ENCODE measurements at places on chromosomes 7 and 10.

- H3K36me3 ChIP-seq = no peaks in the 10 kb centered on the region
- no peak for DNase-seq
- no peak overlapping the region for H3K27ac ChIP-seq
- no peaks in the 10 kb centered on the region for H3K4me1 ChIP-seq
- H3K4me3 ChIP-seq = no peak overlapping the region
These were observed 12.3 kb downstream of the CNPY1 start for GRCh38 chr7:155533827-155534690.

GRCh38 chr7:95595746-95596197 is 544 bp downstream of the PDK4 start:
- no peaks in the 10 kb centered on the region for H3K36me3 ChIP-seq
- peaks cover 32% of the 10 kb centered on the region for H3K27me3 ChIP-seq
- H3K4me3 ChIP-seq = peak overlapping the region; percentile 24
- no peak for DNase-seq

GRCh38 chr7:79820387-79820786 is 314.2 kb upstream of the GNAI1 start:
- H3K27me3 ChIP-seq = no peaks in the 10 kb centered on the region
- H3K4me1 ChIP-seq = no peaks in the 10 kb centered on the region
- no peak for DNase-seq

GRCh38 chr7:105808703-105809590 is 67.5 kb downstream of the ATXN7L1 start:
- DNase-seq = no peak
- no peaks in the 10 kb centered on the region for H3K27me3 ChIP-seq
- H3K4me3 ChIP-seq = no peak overlapping the region
- H3K4me1 ChIP-seq = peaks cover 31% of the 10 kb centered on the region
- peak overlapping the region; percentile 36 for H3K27ac ChIP-seq
- H3K36me3 ChIP-seq = no peaks in the 10 kb centered on the region

DNA sequence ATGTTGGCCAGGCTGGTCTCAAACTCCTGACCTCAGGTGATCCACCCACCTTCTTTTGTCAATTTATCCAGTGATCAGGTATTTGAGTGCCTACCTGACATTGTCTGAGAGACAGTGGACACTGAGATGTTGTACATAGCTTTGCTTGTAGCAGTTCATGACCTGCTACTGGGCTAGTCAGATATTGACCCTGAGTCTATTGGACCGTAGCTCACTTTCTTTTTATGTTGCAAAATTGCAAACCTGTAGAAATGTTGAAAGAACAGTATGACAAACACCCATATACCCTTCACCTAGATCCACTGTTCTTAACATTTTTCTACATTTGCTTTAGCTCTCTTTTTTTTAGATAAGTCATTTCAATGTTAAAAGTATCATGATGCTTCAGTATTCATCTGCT is 410.4 kb upstream of the GALNT17 start:
- no peak overlapping the region for H3K27ac ChIP-seq
- no peaks in the 10 kb centered on the region for H3K36me3 ChIP-seq
- no peaks in the 10 kb centered on the region for H3K4me1 ChIP-seq

- H3K27ac ChIP-seq = no peak overlapping the region
- H3K27me3 ChIP-seq = no peaks in the 10 kb centered on the region
- no peak overlapping the region for H3K4me3 ChIP-seq
- DNase-seq = no peak
- no peaks in the 10 kb centered on the region for H3K36me3 ChIP-seq
These were observed 75.3 kb upstream of the TAS2R16 start for GRCh38 chr7:123070702-123071286.

GRCh38 chr7:73452999-73453635 is 19.5 kb downstream of the FZD9 start:
- H3K4me1 ChIP-seq = no peaks in the 10 kb centered on the region
- H3K4me3 ChIP-seq = no peak overlapping the region
- no peaks in the 10 kb centered on the region for H3K27me3 ChIP-seq
- no peak overlapping the region for H3K27ac ChIP-seq
- peaks cover 88% of the 10 kb centered on the region for H3K36me3 ChIP-seq

GRCh38 chr7:50205011-50205410 is 99.5 kb upstream of the IKZF1 start:
- no peak overlapping the region for H3K4me3 ChIP-seq
- no peaks in the 10 kb centered on the region for H3K27me3 ChIP-seq
- H3K36me3 ChIP-seq = no peaks in the 10 kb centered on the region
- DNase-seq = no peak
- H3K4me1 ChIP-seq = no peaks in the 10 kb centered on the region
- H3K27ac ChIP-seq = no peak overlapping the region
